Stimulated activated CD8-positive, alpha-beta memory T cell treated with anti-CD3 and anti-CD28 coated beads, Interleukin-2, amount 100 ng/mL, for 1 hour (primary cell): ENCODE measurements at places on chromosomes 5 and 9.

DNA sequence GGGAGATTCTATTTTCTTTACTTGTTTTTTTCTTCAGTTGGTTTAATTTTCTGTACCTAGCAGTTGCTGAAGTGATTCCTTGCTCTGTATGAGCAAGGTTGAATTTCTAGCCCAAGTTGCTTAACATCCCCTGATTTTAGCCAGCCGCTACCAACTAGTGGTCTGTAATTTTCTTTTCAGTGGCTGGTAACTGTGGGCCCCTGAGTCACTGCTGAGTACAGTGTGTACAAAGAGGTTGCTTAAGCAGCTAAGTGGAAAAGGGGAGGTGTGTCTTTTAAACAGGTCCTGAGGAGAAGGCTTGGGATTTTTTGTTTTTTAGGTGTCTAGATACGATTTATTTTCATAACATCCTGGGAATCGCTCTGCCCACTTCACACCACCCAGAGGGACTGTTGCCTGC, 254.7 kb downstream of the NR3C1 start:
- DNase-seq, result no peak

GRCh38 chr9:119963798-119964372, 594.6 kb upstream of the BRINP1 start:
- DNase-seq, result no peak

DNA sequence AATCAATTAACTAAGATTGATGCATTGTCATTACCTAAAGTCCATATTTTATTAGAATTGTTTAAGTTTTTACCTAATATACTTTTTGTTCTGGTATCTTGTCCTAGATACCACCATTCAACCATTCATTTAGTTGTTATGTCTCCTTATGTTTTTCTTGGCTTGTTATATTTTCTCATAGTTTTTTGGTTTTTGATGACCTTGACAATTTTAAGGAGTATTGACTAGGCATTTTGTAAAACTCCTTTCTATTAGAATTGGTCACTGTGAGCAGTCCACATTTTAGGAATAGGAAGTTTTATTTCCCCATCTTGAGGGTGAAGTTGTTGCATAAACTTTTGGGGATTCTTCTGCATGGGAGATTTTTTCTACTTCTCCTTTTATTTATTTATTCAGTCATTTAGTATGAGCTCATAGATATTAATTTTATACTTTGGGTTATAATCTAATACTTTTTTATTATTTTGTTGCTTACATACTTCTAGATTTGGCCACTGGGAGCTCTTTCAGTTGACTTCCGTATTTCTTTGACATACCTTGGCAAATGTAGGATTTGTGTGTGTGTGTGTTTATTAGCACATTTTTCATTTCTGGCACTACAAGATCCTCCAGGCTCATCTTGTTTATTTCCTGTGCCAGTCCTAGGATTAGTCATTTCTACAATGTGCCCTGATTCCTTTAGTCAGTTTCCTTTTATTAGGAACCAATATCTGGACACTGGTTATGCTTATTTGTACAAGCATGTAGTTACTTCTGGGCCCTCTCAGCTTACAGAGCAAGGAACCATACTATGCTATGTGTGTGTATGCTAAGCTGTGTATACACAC, 134.9 kb upstream of the CDKN2B start:
- DNase-seq, result no peak

- no peak for DNase-seq
These were observed 25.8 kb downstream of the NIPAL4 start for GRCh38 chr5:157485811-157486210.

- DNase-seq, result no peak
These were observed 380.4 kb downstream of the PSAT1 start for GRCh38 chr9:78677326-78677725.

DNA sequence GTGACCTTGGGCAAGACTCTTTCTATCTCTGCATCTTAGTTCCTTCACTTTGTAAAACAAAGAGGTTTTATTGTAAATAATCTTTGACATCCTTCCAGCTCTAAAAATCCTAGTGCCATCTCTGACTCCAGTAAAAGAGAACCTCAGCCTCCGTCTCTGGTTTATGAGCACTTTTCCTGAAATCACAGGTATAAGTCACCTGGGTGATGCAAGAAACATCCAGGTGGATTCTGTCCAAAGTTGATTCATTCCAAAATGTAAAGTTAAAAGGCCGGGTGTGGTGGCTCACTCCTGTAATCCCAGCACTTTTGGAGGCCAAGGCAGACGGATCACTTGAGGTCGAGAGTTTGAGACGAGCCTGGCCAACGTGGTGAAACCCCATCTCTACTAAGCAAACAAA, 21.1 kb upstream of the UBAP2 start:
- no peak for DNase-seq

- DNase-seq, result no peak
These were observed 11.9 kb upstream of the PLCXD3 start for GRCh38 chr5:41522193-41522786.
